Transverse colon (tissue), 4 donors: ENCODE measurements at places on chromosomes 11 and 22.

GRCh38 chr11:97956904-97957303 is 1063.8 kb upstream of the CNTN5 start:
- DNase-seq: no peak

GRCh38 chr11:61335355-61335710 is 2.3 kb downstream of the TKFC start:
- DNase-seq: no peak

DNA sequence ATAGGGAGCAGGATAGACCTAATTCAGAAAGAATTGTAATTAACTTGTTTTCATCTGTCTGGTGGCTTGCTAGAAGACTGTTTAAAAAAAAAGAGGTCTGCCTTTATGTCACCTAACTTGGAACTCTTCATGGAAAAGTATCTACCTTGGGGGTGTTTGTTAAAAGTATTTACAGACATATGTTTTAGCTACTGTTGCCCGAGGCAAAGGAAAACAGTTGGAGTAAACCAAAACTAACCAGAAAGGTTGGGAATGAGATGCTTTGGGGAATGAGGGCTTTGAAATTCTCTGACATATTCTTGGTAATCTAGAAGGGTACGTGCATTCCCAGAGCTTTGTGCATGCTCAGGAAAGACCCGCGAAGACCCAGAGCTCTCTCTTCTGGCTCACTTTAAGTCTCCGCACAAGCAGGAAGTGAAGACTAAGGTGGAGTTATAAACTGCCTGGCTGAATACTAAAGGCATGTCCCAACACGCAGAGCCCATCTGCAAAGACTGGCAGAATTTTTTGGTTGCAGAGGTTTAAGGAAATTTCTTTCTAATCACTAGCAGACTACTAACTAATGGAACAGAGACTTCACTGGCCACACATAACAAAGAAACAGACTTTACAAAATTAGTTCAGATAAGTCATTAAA is 33.2 kb downstream of the HIKESHI start:
- DNase-seq: no peak

DNA sequence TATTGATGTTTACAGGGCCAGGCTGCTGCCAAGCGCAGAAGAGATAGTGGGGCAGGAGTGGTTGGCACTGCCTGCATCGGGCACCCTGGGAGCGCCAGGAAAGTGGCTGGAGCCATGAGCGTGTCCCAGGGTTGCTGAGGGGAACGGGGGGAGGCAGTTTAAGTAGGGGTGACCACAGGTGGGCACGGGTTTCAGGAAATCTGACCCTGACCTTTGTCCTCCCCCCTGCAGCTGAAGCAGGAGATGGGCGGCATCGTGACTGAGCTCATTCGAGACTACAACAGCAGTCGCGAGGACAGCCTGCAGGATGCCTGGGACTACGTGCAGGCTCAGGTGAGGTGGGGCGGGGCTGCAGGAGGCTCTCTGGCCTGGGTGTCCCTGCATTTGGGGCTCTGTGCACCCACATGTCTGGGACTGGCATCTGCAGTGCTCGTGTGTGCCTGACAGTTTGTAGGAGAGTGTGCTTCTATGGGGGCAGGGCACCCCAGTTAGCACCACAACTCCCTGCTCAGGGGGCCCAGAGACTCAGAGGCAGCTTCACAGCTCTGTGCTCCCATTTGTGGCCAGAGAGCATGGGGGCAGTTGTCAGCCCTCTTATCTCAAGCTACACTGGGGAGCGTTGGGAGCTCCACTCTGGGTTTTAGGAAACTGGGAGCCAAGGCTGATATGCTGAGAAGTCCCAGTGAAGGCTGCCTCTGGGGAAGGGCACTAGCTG is 49.7 kb downstream of the CD82 start:
- no peak for DNase-seq

DNA sequence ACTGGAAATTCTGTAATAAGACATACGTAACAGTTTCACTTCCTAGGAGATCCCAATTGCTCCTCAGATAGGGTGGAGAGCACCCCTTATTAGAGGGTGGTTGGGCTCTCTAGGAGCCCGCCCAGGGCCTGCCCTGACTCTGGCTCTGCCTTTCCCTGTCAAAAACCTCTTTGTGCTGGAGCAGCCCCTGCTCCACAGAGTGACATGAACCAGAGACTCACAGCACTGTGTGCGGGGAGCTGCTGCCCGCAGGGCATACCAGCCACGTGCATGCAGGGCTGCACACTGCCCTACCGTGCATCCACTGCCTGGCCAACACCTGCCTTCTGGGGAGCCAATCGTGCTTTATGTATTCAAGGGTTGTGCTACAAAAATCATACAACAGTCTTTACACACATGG is 24.3 kb downstream of the KCNQ1OT1 start:
- DNase-seq: no peak

GRCh38 chr11:131912134-131912533 is 541.7 kb downstream of the NTM start:
- DNase-seq: no peak

- DNase-seq: no peak
Measured at GRCh38 chr11:15580056-15580774, 465.5 kb downstream of the INSC start.

DNA sequence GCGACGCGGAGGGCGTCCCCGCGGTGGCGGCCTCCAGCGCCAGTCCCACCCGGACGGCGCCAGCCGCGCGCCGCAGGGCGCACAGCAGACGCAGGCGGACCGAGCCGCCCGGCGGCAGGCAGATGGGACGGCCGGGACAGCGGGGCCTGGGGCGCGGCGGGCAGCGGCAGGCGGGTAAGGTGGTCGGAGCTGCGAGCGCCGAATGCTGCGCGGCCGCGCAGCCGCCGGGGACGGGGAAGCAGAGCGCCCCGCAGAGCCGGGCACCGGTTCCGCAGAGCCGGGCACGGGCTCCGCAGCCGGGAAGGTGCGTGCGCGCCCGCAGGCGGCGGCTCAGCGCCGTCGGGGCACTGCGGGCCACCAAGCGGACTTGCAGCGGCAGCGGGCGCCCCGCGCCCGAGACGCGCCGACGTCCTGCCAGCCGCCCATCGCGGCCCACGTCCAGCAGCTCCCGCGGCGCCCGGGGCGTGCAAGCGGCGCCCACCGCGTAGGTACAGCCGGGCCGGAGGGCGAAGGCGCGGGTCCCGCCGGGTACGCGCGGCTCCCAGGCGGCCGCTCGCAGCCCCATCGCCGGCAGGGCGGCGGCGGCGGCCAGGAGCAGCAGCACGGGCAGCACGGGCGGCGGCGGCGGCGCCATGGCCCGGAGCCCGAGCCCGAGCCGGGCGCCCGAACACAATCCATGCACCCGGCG is 739 bp downstream of the CELSR1 start:
- no peak for DNase-seq

- no peak for DNase-seq
Measured at GRCh38 chr22:48644108-48644507, 1183.6 kb downstream of the BRD1 start.

- DNase-seq: no peak
Measured at GRCh38 chr11:119782006-119782738, 53.2 kb upstream of the NECTIN1 start.

DNA sequence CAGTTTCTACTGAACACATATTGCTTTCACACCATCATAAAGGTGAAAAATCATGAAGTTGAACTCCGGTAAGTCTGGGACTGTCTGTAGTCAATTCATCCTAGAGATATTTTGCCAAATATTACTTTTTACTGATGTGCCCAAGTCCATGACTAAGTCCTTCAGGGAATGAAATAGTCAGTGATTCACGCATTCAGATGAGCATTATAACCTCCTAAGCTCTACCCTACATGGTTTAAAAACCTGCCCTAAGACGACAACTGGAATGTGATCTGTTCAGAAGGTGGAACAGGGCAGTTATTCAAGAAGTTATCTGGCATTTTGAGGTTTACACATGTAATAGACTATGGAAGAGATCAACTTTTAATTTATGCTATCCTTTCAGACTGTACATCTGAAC is 125.6 kb downstream of the TRPC6 start:
- no peak for DNase-seq

GRCh38 chr22:20090730-20091240 is 10.7 kb downstream of the DGCR8 start:
- DNase-seq: no peak
